ENCODE measurements at places on chromosomes 1 and 21.
A peak's percentile ranks its signal among the peaks of the same experiment; 100 is the strongest.

DNA sequence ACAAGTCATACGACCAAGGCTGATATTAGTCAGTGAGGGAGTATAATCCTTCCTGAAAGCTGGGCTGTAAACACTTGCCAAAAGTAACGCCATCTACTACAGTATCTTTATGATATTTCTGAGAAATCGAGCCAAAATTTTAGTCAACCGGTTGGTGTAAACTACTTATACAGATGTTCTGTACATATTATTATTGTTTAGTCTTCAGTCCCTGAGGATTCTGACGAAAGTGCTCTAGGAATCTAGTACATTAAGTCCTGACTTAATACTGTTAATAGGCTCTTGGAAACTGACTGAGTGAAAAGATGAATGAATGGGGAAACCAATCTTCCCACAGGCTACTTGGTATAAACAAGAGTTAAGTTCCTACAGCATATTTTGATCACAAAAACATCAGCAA is 274.3 kb downstream of the USP25 start:
- no peak for DNase-seq

DNA sequence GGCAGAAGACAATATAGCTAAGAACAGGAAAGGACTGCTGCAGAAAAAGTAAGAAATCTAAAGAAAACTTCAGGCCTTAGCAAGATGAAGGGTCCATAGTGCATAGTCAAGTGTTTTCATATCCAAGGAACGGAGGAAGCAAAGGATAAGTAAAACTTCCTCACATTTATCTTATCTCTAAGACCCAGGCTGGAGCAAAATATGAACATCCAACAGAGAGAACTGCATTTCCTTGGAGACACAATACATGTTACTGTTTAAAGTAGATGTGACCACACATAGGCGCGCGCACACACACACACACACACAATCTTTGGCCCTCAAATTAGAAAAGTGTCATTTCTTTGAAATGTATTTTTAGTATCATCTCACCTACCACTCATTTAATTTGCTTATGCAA is 66.7 kb downstream of the TTLL7 start:
- DNase-seq: no peak

GRCh38 chr1:186900539-186901237 is 71.9 kb downstream of the PLA2G4A start:
- no peak for DNase-seq

GRCh38 chr1:232319072-232319471 is 310.9 kb downstream of the SIPA1L2 start:
- no peak for DNase-seq

- DNase-seq: no peak
Measured at GRCh38 chr1:67679691-67680090, 5.3 kb upstream of the GADD45A start.

- no peak for DNase-seq
Measured at GRCh38 chr1:192489748-192490147, 85.8 kb upstream of the RGS1 start.

GRCh38 chr21:40053007-40053406 is 185.8 kb downstream of the PCP4 start:
- peak; percentile 46 for DNase-seq

DNA sequence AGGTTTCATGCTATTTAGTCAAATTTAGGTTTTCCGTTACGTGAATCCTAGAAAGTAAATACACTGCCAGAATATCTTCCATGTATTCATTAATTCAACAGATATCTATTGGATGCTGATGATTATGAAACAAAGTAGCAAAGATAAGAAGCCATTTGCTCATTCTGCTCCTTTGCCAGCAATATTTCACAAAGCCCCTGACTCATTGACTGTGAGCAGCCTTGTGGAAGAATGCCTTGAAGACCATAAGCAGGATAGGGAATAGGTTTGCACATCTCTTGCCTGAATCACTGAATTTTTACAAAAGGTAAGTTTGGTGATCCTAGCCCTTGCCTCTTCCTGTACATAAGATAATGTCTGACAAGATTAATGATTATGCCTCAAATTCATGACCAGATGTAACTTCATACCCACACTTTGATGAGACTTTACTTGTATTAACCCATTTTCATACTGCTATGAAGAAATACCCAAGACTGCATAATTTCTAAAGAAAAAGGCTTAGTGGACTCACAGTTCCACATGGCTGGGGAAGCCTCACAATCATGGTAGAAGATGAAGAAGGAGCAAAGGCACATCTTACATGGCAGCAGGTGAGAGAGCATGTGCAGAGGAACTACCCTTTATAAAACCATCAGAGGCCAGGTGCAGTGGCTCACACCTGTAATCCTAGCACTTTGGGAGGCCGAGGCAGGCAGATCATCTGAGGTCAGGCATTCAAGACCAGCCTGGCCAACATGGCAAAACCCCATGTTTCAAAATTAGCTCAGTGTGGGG is 1.6 kb upstream of the PIGK start:
- no peak for DNase-seq

DNA sequence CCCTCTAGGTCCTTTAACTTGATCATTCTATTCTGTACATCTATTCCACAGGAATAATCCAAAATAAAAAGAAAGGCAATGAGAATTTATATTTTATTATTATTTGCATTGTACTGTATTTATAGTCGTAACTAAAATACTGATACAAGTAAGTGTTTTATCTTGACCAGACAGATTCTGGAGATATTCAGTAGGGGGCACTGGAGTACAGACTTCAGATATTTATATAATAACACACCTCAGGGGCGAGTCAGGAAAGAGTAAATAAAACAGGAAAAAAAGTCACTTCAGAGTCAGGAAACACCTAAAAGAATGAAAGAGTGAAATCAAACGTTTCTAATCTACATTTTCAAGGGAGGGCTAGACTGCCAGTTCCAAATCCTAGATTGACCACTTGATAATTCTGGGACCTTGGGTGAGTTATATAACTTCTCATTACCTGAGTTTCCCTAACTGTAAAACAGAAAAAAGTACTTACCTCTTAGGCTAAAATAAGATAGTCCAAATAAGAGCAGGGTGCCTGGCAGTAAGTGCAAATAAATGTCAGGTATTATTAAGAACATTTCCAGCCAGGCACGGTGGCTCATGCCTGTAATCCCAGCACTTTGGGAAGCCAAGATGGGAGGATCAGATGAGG is 31.1 kb upstream of the MTF1 start:
- no peak for DNase-seq

DNA sequence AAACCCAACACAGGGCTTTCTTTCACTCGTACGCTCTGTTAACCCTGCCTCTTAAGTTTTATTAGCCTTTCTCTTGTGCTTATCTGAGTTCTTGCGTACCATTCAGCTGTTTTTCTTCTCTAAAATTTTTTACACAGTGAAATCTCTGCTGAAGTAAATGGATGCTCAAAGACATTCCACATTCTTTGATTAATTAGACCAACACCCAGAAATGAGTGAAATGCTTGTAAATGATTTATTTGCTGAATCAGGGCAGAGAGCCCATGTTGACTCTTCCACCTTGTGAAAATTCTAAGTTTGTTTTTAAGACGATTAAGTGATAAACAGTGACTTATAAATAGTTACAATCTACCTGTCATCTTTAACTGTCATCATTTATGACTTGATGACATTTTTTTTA is 156.7 kb downstream of the ACTL8 start:
- DNase-seq: no peak

DNA sequence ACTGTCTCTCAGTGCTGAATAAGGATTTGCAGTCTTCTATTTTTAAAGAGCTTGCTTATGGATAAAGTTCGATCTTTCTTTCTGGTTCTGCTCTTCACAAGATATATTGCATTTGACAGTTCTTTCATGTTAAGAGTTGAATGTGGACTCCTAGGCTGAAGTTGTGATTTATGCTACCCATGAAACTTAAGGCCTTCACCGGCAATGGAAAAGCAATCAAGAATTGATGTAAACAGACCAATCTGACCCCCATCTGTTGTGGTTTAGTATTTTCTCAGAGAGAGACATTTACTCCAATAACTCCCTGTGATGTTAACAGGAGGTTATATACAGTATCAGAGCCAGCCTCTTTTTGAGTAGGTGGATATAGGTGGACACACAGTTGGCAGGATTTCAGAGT is 165.8 kb downstream of the PAPPA2 start:
- DNase-seq: no peak

DNA sequence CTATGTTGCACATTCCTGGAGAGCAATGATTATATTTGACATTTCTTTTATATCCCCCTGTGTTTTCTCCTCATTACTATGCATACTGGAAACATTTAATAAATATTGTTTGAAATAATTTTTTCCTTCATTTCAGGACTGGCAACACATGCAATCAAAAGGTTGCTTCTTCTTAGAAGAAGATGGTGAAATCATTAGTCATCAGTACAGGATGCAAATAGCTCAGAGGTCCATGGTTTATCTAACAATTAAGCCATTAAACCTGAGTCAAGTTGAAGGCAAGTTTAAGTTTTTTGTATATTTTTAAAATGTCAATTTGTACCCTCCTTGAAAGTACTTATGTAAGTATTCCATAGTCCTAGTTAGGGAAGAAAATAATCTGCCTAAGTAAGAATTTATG is 22.5 kb downstream of the EFCAB7 start:
- DNase-seq: no peak

DNA sequence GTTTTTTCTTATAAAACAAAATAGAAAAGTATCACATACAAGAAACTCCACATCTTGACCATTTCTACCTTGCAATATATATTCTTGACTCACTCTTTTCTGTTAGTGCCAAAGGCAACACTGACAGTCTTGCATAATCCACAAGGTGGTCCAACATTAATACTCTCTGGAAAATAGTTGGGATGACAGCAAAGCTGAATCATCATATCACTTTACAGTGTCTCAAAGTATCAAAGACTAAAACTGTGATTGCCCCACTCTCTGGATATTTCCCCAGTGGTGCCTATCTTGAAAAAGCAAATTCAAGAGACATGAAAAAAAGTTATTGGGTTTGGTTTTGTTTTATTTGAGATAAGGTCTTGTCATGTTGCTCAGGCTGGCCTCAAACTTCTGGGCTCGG is 14.6 kb upstream of the TGFBR3 start:
- DNase-seq: no peak

DNA sequence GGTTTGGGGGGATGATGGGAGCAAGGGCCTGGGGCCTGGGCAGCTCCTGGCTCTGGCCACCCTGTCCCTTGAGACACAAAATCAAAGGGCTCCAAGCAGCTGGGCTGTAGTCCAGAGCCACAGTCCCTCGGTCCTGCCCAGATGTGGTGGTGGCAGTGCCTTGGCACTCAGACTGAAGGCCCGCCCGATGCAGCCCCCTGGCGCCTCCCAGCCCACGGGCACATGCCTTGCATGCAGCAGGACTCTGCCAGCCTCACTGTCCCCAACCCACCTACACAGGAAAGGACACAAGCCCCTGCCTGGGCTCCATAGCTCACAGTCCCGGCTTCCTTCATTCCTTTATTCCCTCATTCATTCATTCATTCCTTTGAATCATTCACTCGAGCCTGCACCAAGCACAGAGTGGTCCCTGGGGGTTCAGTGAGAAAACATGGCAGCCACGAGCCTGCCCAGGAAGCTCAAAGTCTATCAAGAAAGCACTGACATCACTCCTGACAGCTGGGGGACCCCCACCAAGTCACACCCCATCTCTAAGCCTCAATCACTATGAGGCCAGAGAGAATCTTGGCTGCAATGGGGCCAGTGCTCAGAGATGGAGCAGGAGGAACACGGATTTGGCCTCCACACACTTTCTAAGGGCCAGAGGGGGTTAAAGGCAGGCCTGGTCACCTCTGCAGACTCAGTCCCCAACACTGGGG is 5.8 kb downstream of the SDC3 start:
- DNase-seq: no peak

GRCh38 chr1:37666241-37666867 is 26.0 kb upstream of the CDCA8 start:
- DNase-seq: no peak

DNA sequence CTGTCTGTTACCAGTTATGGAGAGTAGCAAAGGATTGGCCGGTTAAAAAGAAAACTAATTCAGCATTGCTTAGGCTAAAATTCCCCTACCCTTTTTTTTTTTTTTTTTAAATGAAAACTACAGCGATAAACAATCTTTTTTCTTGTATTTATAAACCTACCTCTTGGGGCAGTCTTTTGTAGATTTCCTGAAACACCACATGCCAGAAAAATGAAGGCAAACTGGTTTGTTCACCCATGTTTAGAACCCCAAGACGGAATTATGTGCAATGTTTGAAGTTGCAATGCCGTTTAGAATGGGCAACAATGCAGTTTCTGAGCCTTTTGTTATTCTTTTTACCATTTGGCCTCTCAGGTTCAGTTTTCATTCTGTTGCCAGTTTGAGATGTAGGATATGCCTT is 59.1 kb downstream of the PRDM2 start:
- DNase-seq: no peak

GRCh38 chr1:217135987-217136894 is 413.0 kb upstream of the ESRRG start:
- DNase-seq: no peak

GRCh38 chr1:23825762-23826522 is 713 bp upstream of the HMGCL start:
- DNase-seq: no peak

GRCh38 chr1:180967558-180967957 is 54.9 kb downstream of the KIAA1614 start:
- DNase-seq: no peak

- DNase-seq: no peak
Measured at GRCh38 chr1:173093691-173094445, 43.1 kb upstream of the TNFSF18 start.

GRCh38 chr1:7177438-7178146 is 392.3 kb downstream of the CAMTA1 start:
- DNase-seq: no peak

- no peak for DNase-seq
Measured at GRCh38 chr1:161728376-161729226, 7.3 kb downstream of the FCRLB start.

DNA sequence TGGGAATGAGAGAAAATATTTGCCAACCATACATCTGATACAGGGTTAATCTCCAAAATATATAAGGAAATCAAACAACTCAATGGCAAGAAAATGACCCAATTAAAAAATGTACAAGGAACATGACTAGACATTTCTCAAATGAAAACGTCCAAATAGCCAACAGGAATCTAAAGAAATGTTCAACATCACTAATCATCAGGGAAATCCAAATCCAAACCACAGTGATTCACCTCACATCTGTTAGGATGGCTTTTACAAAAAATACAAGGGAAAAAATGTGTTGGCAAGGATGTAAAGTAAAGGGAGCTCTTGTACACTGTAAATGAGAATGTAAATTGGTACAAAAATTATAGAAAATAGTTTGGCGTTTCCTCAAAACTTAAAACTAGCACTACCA is 54.7 kb upstream of the ZRANB2 start:
- DNase-seq: no peak

Data from putamen (tissue), 1 donor.